ENCODE measurements at places on chromosomes 11 and 22. TPM values are rescaled to one million over a fixed set of nuclear protein-coding genes. Genes with fewer than 3 reads are reported as not detected.
A peak's percentile ranks its signal among the peaks of the same experiment; 100 is the strongest.

NLRP10 gene
- total RNA-seq: not detected

MAPK8IP2 gene
- 0.29 TPM for total RNA-seq

CBX7 gene
- total RNA-seq: 0.37 TPM

SLC7A4 gene
- total RNA-seq: not detected

TREH gene
- not detected for total RNA-seq

OR56A1 gene
- not detected for total RNA-seq

MYBPC3 gene
- total RNA-seq: not detected

PIK3C2A gene
- 25.6 TPM for total RNA-seq

LRRC32 gene
- 0.29 TPM for total RNA-seq

ASPHD2 gene
- total RNA-seq: 1.8 TPM

TRIM21 gene
- total RNA-seq: 40.5 TPM

DNA sequence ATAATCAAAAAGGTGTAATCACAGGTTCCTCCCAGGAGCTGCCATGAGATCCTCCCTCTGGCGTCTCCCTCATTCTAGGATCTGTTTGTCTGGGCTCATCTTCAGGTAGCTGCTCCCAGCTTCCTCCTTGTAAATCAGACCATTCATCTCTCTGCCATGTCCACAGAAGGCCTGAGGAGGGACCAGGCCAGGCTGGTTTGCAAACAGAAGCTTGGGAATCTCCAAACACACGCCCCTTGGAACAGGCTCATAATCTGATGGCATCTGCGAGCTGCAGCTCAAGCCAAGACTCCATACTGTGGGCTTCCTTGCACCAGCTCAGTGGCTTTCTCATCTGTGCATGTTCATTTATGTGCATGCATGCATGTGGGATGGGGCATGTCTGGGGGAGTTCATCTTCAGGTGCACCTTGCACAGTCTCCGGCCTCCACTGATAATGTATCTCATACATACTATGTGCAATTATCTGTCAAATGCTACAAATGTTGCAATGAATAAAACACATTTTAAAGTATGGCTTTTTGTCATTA lies 134.9 kb downstream of the NXPE2 start:
- no peak for DNase-seq

GRCh38 chr22:19374410-19374809 lies 57.1 kb downstream of the HIRA start:
- DNase-seq: no peak

DNA sequence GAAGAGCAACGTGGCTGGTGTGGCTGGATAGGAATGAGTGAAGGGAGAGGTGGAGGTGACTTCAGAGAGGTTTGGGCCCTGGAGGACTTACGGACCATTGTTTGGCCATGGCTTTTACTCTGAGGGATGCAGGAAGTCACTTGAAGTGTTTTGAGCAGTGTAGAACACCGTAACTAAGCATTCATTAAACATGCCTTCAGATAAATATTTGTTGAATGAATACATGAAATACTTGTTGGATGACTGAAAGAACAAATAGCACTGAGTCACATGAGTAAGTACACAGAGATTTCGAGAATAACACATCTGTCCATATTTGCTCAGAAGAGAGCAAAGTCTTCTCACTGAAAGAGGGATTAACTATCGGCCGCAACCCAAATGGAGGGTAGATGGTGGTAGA lies 182.7 kb upstream of the SNX19 start:
- no peak for DNase-seq

- no peak for DNase-seq
These were observed 6.2 kb downstream of the FAM227A start for GRCh38 chr22:38649841-38650522.

DNA sequence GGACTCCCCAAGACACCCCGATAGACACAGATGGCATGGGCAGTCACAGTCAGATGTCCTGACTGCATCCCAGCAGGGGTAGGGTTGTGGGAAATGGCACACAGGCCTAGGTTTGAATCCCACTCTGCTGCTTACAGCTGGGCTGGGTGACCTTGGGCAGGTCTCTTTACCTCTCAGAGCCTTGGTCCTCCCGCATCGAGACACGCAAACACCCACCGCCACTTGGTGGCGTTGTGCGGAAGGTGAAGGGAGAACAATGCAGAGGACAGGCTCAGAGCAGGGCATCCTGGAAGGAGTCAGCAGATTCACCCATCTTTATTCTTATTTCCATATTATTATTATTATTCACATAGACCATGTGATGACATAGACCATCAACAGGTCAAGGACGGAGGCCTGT lies 140.5 kb downstream of the MIAT start:
- peak; percentile 11 for DNase-seq

GRCh38 chr11:64360448-64360921 lies 1.5 kb downstream of the RPS6KA4 start:
- DNase-seq: no peak

DNA sequence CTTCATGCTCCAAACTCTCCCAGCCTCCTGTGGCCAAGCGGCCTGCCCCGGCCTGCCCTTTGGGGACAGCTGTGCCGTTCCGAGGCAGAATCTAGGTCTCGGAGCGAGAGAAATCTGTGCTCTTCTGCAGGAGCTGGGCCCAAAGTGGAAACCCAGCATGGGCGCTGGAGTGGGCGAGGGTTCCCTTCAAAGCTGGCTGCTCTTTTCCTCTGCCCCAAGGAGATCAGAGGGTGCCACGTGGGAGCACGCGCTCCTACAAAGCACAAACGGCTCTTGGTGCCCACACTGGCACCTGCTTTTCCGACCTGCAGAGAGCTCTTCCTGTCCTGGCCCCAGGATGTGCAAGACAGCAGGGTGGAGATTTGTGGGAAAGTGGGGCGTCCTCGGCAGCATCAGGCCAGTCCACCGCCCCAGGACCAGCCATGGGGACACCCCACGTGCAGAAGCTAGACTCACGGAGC lies 6.9 kb downstream of the OSBPL5 start:
- DNase-seq: no peak

- peak; percentile 33 for DNase-seq
These were observed 22.9 kb upstream of the MRPL17 start for GRCh38 chr11:6705905-6706535.

DNA sequence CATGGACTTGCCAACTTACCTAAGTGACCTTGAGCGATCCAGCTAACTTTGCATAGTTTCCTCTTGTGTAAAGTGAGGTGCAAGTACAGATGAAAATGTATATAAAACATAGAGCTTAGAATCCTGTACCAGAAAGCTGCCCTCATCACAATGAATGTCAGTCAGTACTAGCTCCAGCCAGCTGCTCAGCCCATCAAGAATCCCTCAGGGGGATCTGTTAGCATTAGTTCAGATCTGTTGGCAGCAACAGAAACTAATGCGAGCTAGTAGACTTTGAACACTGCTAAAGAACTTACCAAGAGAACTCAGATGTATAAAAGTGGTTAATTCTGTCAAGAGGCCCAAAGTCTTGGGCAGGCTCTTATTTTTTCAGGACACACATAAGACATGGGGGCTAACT lies 6.3 kb upstream of the C11orf91 start:
- DNase-seq: no peak

DNA sequence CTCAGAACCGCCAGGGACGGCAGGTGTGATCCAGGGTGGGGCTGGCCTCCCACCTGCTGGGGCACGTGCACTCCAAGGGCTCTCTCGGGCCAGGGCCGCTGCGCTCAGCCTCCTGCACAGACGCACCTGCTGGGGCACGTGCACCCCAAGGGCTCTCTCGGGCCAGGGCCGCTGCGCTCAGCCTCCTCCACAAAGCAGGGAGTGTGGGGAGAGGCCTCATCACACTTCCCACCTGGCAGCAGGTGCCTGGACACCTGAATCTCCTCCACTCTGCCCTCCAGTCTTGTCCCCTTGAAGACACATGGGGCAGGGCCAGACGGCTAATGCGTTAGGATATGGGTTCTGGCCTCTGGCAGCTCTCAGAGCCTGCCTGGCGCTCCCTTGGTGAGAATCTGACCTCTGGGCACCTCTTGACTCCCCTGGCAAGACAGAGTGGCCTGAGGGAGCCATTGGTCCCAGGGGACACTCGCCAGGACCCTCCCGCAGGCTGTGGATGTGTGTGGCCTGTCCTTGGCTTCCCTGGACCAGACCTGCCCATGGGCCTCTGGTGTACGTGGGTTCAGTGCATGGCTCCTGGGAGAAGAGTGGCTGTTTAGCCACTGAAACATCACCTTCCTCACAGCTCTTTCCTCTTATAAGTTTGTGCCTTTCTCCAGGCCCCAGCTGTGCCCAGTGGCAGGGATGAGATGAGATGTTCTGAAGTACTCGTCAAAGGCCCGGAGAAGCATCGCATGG lies 73.5 kb downstream of the BRD1 start:
- no peak for DNase-seq

- DNase-seq: no peak
These were observed 20.0 kb downstream of the TPBGL start for GRCh38 chr11:75260396-75261170.

DNA sequence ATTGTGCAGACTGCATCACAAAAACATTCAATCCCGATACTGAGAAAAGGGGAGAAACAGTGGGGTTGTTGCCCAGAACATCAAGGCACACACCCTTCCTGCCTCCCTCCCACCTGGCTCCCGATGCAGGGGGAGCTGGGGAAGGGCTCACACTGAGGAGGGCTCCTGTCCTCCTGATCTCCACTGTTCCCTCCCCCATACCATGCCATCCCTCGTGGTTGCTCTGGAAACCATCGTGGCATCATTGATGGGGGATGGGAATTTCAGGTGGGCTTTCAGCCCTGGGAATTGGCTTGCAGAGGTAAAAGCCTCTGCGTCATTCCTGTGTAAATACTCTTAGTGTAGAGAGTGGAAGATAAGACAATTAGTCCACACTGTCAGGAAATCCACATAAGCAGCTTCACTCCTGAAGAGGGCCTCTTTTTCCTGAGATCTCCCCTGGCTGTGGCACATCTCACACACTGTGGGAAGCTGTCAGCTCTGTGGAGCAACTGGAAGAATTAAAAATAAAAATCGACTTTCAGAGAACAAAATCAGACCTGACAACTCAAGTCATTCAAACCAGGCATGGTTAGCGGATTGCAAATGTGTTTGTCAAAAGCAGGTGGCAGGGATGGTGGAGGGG lies 176.0 kb downstream of the CHST1 start:
- no peak for DNase-seq

DNA sequence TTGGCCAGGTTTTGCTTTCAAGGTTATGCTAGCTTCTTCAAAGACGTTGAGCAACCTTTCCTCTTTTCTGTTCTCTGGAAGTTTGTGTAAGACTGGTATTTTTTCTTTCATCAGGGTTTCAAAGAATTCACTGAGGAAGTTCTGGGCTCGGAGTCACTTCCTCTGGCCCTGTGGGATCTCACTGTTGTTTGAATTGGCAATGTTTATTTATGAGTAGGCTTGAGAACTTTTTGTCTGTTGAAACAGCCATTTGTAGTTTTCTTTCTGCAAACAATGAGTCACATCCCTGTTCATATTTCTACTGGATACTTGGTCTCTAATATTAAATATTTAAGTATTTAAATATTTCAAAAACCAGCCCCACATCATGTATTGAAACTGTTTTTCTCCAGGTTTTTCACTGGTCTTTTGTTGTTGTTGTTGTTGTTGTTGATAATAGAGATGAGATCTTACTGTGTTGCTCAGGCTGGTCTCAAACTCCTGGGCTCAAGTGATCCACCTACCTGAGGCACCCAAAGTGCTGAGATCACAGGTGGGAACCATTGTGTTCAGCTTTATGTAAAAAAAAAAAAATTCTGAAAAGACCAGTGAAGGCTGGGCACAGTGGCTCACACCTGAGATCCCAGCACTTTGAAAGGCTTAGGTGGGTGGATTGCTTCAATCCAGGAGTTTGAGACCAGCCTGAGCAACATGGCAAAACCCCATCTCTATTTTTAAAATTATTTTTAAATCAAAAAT lies 26.9 kb downstream of the SUSD2 start:
- peak; percentile 68 for DNase-seq

DNA sequence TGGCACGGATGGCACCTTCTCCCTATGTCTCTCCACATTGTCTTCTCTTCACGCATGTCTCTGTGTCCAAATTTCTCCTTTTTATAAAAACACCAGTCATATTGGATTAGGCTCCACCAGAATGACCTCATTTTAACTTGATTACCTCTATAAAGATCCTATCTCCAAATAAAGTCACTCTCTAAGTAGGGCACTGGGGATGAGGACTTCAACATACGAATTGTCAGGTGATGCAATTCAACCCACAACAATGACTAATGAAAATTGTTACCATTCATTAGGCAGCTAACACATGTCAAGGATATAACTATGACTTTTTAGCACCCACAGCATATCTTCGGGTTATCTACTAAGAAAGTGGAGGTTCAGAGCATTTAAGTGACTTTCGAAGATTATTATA lies 55.5 kb upstream of the USP47 start:
- DNase-seq: peak; percentile 38

DNA sequence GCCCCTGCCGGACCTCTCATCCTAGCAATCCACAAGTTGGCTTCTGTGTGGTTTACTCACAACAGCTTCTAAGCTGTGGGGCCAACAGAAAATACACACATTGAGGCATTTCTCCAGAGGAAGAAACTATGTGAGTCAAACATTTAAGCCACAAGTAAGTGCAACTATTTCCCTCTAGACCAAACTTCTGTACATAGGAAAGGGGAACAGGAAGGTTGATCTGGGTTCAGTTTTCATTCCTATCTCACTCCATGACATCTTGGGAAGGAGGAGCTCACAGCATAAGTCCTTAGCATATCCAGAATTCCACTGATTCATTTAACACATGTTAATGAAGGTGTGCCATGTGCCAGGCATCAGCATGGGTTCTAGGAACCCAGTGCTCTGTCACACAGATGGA lies 72.8 kb upstream of the PICALM start:
- DNase-seq: no peak

DNA sequence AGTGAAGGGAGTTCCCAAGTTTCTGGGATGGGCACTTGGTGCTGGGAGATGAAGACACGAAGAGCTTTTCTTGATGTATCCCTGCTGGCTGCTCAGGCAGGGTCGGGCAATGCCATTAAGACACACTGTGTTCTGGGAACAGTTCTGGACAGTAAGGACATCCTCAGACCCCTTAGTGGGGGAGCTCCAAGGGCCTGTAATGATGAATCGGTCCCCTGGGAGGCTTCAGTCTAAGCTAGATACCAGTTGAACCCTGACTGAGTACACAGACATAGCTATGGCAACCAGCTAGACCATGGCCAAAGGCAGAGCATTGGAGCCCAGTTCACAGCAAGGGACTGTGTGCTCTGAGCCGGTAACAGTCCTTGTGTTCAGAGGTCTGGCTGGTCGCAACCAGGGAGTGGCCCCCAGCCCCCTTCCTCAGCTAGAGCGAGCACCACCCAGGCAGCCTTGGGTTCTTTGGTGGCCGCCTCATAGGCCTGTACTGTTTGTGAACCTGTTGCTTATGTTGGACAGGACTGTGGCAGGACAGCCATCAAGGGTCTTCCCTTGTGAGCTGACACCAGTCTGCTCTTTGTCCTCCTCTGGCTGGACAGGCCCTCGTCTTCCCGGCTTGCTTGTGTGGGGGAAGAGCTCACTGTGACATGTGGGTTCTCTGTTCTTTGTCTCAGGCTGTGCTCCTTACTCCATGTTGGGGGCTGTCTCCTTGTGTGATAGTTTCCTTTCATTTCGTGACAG lies 25.0 kb downstream of the MED15 start:
- no peak for DNase-seq

- DNase-seq: no peak
These were observed 18.9 kb downstream of the TRMU start for GRCh38 chr22:46354176-46354992.

- DNase-seq: no peak
These were observed 31.6 kb downstream of the BRSK2 start for GRCh38 chr11:1421291-1421690.

GRCh38 chr22:28815729-28816128 lies 15.4 kb upstream of the XBP1 start:
- no peak for DNase-seq

Data from H4 (cell line).